CD4-positive, alpha-beta T cell treated with Interleukin-4 for 4 hours (primary cell): ENCODE measurements at places on chromosomes 13 and 19.

DNA sequence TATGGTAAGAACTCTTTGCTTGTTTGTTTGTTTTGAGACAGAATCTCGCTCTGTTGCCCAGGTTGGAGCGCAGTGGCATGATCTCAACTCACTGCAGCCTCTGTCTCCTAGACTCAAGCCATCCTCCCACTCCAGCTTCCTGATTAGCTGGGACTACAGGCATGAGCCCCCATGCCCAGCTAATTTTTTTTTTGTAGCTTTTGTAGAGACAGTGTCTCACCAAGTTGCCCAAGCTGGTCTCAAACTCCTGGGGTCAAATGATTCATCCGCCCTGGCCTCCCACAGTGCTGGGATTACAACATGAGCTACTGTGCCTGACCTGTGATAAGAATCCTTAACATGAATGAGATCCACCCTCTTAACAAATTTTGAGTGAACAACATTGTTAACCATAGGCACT is 183.9 kb upstream of the TSHZ3 start:
- no peak for DNase-seq

DNA sequence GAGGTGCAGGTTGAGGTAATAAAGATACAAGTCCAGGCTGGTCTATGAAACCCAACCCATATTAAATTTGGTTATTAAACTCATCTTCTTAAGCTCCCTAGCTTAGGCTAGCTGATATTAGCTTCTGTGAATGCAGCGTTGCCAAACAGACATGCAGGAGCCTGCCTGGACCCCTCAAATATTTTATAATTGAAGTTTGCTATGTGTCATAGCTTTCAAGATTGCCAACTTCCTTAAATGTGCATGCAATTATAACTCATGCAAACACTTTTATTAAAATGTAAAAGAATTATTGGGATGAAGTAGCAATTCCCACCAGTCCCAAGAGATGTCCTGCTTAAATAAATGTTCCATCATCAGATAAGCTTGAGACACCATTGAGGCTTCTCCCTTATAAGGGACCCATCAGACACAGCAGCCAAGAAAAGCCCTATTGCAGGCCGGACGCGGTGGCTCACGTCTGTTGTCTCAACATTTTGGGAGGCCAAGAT is 51.3 kb downstream of the MBNL2 start:
- no peak for DNase-seq

- DNase-seq, result no peak
Measured at GRCh38 chr13:26853323-26853722, 92.7 kb upstream of the GPR12 start.

- no peak for DNase-seq
Measured at GRCh38 chr19:41637484-41637883, 10.6 kb upstream of the CEACAM4 start.

DNA sequence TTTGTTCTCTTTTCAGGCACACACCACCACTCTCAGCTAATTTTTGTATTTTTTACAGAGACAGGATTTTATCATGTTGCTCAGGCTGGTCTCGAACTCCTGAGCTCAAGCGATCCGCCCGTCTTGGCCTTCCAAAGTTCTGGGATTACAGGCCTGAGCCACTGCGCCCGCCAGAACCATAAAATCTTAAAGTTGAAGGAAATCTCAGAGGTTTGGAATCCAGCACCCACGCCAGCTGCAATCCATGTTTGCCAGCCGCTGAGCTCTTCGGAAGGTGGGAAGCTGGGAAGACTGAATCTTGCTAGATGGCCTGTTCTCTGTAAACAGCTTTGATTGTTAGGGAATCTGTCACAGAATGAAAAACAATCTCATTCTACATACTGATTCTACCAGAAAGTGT is 38.5 kb downstream of the SPATA13 start:
- no peak for DNase-seq

- no peak for DNase-seq
Measured at GRCh38 chr13:46662690-46663089, 109.7 kb downstream of the LRCH1 start.

GRCh38 chr13:27281420-27281819 is 10.8 kb downstream of the RASL11A start:
- no peak for DNase-seq

GRCh38 chr19:7482584-7483439 is 6.0 kb downstream of the PEX11G start:
- no peak for DNase-seq

DNA sequence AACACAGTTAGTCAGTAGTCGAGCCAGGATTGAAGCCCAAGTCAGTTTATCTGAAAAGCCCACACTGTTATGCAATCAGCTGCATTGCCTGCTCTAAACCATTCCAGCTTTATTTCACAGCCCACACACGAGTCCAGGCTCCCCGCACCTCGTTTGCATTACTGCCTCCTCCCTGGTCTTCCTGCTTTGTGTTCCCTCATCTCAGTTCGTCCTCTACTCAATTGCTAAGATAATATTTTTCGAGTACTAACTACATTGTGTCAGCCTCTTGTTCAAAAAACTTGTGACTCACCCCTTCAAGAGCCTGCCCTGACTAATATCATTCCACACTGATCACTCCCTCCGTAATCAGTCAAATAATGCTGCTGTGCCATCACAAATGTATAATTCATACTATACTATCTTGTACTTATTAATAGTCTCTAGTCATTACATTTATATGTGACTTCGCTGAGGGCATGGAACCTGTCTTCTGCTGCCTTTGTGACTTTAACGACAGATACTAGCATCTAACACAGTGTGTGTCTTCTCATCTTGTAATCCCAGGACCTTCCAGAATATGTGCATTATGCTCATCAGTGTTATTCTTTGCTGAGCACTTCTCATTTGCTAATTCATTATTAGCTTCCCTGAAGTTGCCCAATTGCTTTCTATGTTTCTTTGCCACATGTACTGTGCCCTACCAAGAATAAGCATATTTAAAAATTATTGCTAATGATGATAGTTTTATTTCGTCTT is 26.2 kb upstream of the WDFY2 start:
- DNase-seq, result no peak

GRCh38 chr19:11547929-11548700 is 9.5 kb downstream of the CNN1 start:
- DNase-seq, result no peak

DNA sequence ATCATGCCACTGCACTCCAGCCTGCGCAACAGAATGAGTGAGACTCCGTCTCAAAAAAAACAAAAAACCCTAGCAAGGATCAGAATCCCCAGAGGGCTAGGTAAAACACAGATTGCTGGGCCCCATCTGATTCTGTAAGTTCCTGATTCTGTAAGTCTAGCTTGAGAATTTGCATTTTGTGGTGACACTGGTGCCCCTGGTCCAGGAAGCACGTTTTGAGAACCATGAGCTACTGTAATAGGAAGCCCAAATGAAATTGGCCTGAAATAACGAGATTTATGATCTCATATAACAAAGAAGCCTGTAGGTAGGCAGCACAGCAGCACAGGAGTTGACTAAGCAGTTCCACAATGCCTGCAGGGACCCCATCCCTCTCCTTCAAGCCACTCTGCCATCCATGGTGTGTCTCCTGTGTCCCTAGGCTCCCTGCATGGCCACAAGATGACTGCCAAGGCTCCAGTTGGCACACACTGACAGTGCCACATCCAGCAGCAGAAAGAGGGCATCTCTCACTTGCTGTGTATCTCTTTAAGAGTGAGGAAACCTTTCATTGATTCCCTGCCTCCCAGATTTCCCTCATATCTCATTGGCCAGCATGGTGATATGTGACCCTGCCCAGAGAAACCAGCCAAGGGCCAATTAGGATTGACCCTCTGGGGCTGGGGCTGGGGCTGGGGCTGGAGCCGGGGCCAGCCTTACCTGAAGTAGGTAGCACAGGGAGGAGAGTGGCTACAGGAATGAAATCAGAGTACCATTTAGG is 21.7 kb downstream of the SIPA1L3 start:
- DNase-seq, result no peak

DNA sequence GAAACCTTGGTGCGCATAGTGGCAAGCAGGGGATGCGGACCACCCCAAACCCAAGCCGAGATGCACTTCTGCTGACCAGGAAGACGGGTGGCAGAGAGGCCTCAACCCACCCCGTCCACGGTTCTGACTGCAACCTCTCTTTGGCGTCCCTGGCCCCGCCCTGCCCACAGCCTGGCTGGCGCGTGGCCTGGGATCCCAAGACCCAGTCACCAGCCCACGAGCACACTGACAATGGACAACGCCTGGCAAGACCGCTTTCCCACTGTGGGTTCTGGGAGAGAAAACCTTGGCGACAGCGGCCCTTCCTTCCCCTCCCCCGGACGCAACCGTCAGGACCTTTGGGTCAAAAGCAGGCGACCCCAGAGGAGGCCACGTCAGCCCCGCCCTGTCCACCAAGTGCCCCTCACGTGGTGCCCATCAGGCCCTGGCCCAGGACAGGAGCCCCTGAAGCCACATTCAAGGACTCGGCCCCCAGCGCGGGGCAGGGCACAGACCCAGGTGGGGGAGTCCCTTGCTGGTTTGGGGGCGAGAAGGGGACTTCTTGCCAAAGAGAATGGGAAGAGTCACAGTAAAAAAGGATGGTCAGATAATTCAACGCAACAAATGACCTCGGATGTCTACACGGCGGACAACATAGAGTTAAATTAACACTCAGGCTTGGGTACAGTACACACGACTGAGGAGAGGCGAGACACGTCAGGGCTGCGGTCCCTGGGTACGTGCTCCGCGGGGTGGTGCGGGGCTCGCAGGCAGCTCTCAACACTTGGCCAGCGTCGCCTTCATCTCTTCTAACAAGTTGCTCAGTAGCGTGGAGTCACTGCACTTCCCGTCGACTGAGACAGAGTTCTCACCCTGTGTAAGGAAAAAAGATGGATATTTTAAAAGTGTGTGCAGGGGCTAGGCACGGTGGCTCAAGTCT is 5.0 kb downstream of the IZUMO4 start:
- DNase-seq, result no peak

DNA sequence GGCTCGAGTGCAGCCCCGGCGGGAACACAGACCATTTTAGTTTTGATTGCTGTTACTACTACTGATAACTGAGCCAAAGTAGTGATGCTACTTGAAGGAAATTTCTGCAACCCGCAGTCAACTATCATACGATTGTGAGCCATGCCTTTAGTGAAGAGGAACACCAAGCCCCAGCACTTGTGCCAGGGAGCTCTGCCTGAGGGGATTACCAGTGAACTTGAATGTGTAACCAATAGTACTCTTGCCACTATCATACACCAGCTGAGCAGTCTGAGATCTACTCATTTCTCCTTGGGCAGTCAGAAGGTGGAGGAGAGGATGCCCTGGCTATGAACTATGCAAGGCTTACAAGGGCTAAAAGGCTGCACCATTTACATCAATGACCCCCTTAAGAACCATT is 49.0 kb upstream of the N4BP2L1 start:
- DNase-seq, result no peak

DNA sequence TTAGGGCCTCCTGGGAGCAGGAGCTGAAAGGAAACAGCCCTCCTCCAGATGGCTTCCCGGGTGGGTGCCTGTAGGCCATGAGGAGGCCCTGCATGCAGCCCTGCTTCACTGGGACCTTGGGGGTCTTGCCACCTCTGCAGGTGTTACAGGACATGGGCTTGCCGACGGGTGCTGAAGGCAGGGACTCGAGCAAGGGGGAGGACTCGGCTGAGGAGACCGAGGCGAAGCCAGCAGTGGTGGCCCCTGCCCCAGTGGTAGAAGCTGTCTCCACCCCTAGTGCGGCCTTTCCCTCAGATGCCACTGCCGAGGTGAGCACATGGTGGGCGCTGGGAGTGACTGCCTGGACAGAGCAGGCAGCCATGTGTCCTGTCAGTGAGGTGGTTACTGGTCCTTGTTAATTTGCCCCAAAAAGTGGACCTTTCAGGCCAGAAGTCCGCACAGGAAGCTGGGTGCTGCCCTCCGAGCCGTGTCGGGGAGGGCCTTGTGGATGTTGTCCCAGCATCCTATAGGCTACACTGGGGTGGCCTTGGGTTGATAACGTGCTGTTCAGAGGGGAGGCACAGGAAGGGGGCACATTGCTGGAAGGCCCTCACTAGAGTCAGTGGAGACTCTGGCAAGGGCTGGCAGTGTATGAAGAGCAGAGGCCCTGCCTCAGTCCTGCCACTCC is 18.7 kb upstream of the QTRT1 start:
- no peak for DNase-seq

GRCh38 chr13:56752636-56753035 is 388.1 kb upstream of the PRR20A start:
- no peak for DNase-seq

- DNase-seq, result peak; percentile 40
Measured at GRCh38 chr13:41311406-41312175, 524 bp downstream of the NAA16 start.

DNA sequence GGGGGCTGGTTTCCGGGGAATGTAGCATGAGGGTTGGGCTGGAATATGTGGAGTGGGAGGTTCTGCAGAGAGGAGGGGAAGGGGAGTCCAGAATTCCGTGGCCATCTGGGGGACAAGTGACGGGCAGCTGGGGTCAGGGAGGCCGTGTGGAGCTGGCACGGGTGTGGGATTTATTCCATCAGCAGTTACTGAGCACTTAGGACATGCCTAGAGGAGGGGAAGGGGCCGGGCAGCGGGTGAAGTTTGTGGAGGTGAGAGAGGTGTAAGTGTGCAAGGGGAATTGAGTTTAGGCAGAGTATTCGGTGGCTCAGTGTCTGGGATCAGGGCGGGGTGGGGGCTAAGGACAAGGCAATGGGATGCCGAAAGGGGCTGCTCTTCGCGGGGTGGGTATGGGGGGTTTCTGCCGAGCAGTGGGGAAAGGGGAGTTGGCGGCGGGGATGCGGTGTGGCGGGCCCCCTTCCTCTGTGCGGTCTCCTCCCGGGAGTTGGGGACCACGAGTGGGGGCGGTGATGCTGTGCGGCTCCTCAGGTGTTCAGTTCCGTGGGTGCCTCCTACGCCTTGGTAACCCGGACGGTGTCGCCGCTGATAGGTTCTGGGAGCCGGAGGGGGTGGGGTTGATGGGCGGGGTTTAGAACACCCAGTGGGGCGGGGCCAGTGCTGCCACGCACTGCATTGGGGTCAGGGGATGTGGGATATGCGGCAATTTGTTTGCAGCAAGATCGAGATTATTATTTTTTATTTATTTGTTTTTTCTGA is 5.4 kb downstream of the CCDC61 start:
- peak; percentile 74 for DNase-seq

DNA sequence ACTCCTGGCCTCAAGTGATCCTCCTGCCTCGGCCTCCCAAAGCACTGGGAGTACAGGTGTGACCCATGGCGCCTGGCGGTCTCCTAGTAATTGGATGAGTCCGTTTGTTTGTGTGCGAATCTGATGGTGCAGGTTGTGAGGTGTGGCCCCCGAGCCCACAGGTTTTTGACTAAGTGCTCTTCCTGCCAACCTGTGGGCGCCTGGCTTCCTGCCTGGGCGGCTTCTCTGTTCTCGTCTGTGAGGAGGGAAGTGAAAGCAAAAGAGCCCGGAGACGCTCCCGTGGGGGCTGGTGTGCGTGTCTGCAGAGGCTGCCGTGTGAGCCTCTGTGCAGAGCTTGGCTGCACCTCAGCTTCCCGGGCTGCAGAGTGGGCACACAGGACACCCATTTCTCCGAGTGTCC is 10.0 kb downstream of the ARHGAP45 start:
- DNase-seq, result peak; percentile 98

DNA sequence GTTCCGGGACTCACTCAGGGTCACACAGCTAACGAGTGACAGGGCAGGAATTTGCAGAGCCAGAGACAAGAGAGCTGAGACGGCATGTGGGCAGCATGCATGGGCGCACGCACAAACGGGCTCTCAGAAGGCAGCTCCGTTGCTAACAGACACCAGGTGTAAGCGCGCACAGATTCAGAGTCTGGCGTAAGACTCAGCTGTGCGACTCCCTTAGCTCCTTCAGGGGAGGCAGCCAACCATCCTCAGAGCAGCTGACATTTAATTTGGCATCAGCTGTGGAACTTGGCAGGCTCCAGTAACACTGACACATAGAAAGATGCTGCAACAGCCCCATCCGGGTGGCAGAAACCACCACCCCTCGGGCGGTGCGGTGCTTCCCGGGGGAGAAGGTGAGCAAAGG is 7.5 kb upstream of the TM6SF2 start:
- no peak for DNase-seq

GRCh38 chr19:19482809-19483596 is 32.3 kb downstream of the TSSK6 start:
- DNase-seq, result no peak
